ENCODE measurements at places on chromosomes 3 and 15.

GRCh38 chr15:29633971-29634370 lies 188.3 kb downstream of the TJP1 start:
- DNase-seq: no peak

GRCh38 chr3:187401856-187402255 lies 33.7 kb downstream of the RTP4 start:
- DNase-seq: no peak

DNA sequence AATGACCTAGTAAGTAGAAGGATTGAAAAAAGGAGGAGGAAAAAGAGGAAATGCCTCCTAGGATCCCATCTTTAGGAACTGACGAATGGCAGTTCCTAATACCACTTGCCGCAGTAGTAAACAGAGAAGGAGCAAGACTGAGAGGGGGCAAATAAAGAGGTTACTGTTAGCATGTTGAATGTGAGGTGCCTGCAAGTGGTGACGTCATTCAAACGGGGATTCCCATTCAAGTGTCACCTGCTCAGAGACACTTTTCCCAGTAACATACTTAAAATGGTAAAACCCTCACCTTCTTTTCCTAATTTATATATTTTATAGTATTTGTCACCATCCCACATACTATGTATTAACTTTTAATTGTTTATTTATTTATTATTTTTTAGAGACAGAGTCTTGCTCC lies 178.9 kb downstream of the IL5RA start:
- DNase-seq: no peak

- DNase-seq: no peak
Measured at GRCh38 chr15:66132251-66132816, 121.2 kb downstream of the MEGF11 start.

DNA sequence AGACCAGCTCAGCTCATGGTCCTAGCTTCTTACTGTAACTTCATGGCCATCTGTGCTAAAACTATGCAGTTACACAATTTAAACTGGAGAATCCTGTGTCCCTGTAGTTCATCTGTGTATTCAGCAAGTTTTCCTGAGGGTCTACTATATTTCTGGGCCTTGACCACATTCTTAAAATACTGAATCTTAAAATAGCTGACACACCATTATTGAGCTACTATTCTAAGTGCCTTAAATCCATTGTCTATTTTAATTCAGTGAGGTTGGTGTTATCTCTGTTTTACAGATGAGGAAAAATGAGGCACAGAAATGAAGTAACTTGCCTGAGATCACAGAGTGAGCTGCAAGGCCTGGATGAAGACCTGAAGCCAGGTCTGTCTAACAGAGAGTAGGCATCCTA lies 22.0 kb downstream of the MYLK start:
- no peak for DNase-seq

- DNase-seq: no peak
Measured at GRCh38 chr3:53496984-53497383, 2.6 kb downstream of the CACNA1D start.

- DNase-seq: peak; percentile 93
Measured at GRCh38 chr15:92082006-92082843, 228.7 kb downstream of the SLCO3A1 start.

- DNase-seq: no peak
Measured at GRCh38 chr3:14876921-14877333, 58.2 kb downstream of the FGD5 start.

GRCh38 chr3:50333744-50334328 lies 5.8 kb upstream of the TUSC2 start:
- no peak for DNase-seq

DNA sequence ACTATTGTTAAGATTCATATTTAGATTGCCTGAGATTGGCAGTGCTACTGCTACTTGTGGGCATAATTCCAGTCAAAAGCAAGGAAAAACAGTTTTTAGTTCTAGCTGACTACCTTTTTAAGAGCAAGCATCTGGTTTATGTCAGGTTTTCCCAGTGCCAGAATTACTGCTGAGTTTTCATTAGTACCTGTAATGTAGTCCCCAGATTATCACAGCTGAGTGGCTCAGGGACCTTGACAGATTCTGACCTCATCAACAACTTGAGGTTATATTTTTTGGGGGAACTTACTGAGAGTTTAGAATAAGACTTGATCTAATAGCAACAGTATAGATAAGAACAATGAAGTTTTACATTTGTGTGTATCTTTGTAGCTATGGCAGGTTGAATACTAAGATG lies 31.0 kb downstream of the NXPE3 start:
- DNase-seq: no peak

DNA sequence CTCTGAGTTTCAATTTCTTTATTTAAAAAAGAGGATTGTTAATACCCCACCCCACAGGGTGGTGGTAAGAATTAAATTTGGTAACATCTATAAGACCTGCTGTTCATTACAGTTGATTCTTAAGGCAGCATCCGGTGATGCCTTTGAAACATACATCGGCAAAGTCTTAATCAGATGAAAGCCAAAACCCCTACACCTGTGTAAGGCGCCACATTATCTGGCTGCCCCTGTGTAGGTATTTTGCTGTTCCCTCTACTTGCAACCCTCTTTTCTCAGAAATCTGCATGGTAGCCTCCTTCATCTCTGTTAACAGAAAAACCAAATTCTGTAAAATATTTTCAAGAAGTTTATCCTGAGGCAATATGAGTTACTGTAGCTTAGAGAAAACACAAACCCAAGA lies 90.0 kb downstream of the ST6GAL1 start:
- no peak for DNase-seq

GRCh38 chr15:83243634-83244033 lies 36.0 kb upstream of the HDGFL3 start:
- no peak for DNase-seq

- DNase-seq: no peak
Measured at GRCh38 chr3:10459954-10460754, 45.2 kb downstream of the ATP2B2 start.

GRCh38 chr3:9433627-9434521 lies 36.5 kb downstream of the SETD5 start:
- DNase-seq: no peak

DNA sequence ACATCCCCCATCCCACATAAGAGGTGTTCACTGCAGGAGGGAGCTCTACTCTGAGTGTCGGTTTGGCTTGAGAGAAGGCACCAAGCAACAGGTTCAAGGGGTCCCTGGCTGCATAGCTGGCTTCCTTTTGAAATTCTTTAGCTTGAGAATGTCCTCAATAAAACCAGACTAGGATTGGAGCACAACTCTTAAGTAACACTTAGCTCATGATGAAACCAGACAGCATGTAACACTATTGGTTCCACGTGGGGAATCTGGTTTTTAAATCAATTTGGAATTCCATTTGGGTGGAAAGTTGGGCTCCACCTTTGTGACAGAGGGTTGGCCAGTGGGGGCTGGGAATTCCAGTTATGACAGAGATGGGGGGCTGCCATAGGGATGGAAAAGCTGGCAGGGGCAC lies 281.2 kb downstream of the TLE3 start:
- no peak for DNase-seq
